ENCODE measurements at places on chromosomes 11 and 22.

- DNase-seq = no peak
Measured at GRCh38 chr22:47228767-47229166, 466.3 kb downstream of the TBC1D22A start.

DNA sequence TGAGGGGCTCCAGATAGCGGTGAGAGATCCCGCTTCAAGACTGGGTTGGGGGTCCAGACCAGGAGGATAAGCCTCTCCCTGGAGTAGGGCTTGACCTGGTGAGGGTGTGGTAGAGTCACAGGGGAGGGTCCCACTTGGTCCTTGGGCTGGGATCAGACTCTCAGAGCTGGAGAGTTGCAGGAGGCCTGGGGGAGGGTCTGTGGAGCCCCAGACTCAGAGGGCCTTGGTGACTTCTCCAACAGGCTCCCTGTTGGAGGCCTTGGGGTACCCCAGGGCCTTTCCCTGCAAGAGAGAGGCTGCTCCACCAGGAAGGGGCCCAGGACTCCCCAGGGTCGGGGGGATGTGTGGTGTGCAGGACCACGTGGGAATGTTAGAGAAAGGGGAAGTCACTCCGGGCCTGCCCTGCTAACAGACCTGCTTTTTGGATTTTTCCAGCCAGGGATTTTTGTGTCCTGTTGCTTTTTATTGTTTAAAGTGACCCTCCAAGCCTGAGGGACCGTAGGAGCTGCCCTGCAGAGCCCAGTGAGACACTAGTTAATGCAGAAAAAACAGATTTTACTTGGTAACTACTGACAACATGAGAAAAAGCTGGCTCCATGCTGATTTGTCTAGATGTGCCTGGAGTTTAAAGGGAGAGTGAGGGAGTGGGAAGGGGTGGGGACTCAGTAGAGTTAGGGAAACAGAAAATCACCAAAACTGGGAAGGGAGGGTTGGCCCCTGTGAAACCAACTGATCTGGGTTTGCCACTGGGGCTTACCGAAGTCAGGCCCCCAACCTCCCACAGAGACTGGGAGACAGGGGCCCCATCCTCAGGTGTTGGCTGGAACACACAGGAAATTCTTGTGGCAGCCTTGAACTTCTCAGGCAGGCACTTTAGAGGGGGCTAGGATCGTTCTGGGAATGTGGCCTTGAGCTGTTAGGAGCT is 801 bp upstream of the TXNRD2 start:
- DNase-seq = no peak

DNA sequence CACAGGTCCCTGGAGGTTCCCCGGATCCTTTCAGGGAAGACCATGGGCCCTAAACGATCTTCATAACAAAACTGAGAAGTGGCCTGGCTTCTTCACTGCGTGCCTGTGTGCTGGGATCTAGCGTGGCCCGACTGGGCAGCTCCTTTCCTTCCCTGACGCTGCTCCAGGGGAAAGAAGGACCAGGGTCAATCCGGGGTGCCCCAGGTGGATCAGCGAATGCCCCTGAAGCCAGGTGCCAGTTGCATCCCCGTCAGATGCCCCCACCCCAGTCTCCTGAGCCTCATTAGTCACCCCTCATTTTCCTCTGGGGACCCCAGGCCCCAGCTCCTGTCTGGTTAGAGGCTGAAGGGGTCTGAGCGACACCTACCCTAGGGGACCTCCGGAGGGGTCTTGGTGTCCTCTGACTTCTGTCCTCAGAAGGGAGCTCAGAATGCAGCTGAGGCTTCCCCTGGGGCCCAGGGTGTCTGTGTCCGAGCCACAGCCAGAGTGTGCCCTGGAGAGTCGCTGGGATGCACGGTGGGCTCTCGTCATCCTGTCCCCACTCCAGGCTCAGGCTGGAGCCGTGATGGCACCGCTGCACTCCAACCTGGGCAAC is 18.7 kb upstream of the MUC6 start:
- DNase-seq = no peak

DNA sequence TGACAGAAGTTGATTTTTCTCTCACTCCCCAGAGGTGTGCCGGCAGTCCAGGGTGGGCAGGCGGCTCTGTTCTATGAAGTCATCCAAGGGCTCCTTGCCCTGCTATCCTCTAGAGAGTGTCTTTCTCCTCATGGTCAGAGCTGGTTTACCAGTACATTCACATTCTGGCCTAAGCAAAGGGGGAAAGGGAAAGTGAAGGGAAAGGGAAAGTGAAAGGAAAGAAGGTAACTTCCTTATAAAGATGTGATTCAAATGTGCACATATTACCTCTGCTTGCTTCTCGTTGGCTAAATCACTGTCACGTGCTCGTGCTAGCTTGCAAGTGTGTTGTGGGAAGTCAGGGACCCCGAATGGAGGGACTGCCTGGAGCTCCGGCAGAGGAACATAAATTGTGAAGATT is 2.9 kb upstream of the HTATIP2 start:
- DNase-seq = no peak

DNA sequence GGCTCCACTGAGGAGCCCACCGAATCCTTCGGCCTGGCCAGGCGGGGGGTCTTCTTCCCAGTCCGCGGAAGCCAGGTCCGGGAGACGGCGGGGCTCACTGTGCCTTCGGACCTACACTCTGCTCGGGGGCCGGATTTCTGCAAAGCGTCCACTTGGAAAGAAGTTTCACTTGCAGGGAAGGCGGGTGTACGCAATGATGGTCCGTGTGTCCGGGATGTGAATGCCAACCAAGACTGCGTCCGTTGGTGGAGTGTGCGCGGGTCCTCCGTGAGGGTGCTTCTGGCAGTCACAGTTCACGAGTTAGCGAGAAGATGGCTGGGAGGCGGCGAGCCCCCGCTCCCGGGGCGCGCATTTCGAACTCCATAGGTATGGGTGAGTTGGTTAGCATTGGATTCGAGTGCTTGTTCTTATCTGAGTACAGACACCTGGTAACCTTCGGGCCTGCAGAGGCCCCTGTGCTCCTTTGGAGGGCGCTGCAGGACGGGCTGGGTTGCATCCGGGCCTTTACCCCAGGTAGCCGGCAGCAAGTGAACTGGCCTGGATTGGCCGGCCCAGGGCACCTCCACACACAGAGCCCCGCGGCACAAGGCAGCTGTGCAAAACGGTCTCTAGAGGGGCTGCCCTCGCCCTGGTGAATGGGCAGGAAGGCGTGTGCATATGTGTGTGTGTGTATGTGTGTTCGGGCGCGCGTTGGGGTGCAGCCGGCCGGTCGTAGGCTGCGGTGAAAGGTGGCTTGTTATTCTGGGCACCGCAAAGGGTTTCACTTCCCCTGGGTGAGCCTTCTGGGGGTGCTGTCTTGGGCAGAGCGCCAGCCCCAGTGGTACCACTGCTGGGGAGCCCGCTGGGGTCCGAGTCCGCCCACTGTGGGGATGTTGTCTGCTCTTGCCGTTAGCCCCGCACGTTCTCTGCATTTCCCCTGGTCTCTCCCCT is 13.3 kb upstream of the CYP2R1 start:
- DNase-seq = peak; percentile 26

DNA sequence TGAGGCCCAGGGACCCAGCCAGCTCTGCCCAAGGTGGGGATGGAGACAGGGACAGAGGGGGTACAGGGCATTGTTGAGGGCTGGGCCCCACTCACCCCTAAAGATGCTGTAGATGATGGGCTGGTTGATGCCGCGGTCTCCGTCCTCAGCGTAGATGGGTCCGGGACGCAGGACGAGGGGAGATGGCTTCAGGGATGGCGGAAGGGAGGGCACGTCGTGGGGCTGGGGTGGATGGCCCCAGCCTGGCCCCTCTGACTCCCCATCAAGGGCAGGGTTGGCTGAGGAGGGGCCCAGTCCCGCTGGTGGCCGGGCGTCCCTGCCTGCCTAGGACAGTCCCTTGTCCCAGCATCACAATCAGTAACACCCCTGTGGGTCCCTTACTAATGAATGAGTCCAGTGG is 4.5 kb upstream of the IRF7 start:
- DNase-seq = no peak

DNA sequence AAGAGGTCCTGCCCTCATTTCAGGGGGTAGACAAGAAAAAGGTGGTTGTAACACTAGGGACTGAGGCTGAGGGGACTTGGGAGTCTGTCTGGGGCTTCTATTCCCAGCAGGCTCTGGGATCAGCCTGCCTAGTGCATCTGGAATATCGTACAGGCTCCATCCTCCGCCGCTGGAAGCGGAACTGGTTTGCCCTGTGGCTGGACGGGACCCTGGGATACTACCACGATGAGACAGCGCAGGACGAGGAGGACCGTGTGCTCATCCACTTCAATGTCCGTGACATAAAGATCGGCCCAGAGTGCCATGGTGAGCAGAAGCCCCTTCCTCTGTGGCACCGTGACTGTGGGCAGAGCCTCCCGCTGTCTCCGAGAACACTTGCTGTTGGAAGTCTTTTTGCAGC is 4.0 kb downstream of the PLEKHB1 start:
- DNase-seq = no peak

DNA sequence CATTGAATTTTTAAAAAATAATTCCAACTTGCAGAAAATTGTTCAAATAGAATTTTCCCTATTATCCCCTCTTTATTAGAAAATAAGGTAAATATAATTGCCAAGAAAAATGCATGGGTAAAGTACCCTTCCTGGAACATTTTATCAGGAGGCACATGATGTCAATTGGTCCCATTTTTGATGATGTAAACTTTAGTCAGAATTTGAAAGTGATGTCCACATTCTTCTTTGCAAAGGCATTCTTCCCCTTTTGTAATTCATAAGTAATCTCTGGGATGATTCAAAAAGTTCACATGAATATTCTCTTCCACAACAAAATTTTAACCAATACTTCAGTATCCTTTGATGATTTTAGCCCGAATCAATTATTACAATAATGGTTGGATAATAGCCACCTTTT is 86.9 kb upstream of the ANO3 start:
- no peak for DNase-seq

DNA sequence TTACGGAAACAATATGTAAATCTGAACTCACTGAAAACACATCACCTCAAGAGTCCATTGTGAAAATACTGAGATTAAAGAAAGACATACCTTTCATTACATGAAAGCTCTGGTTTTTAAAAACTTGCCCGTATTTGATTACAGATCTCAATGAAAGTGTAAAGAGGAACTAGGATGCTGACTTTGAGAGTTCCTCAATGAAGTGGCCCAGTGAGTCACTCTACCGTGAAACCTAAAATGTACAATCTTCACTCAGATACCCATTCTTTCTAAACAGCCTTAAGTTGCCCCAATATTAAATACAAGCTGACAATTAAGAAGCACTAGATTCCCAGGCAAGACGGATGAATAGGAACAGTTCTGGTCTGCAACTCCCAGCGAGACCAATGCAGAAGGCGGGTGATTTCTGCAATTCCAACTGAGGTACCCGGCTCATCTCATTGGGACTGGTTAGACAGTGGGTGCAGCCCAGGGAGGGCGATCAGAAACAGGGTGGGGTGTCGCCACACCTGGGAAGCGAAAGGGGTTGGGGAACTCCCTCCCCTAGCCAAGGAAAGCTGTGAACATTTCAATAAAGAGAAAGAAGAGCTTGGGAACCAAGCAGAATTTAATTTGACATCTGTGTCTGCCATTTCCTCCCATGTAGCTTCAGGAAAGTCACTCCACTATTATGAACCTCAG is 33.8 kb upstream of the OR9G4 start:
- no peak for DNase-seq

DNA sequence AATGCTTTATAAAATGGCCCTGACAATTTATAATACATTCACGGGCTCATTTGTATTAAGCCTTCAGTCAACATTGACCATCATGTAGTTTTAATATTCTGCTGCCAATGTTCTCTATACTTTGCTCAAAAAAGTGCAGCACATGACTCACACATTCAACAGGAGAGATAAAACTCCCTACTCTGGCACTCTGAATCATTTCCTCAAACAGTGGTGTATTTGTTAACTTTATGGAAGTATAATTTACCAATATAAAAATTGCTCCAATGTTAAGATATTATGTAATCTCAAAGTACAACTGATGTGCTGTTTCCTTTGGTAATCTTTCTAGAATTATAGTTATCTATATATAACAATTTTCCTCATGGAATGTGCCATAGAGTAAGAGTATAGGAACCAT is 39.9 kb downstream of the MAML2 start:
- no peak for DNase-seq

GRCh38 chr11:34405079-34405858 is 33.5 kb upstream of the CAT start:
- DNase-seq = no peak

GRCh38 chr11:45984192-45984591 is 61.7 kb downstream of the LARGE2 start:
- no peak for DNase-seq

GRCh38 chr11:127925475-127925874 is 661.9 kb downstream of the ETS1 start:
- no peak for DNase-seq

DNA sequence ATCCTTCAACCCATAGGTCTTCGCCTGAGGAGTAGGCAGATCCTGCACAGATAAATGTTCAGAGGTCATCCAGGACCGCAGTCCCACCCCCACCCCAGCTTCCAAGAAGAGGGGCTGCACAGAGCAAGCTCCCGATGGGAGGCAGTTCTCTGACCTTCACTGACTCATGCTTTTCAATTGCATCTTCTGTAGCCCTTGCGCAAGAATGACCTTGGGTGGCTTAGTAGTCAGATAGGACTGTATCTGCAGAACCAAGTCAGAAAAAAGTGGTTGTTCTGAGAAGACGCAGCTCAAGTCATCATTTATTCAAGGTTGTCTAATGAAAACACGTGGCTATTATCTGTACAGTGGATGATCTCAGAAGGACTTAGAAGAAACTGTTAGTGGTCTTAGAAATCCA is 16.4 kb upstream of the GRAMD1B start:
- no peak for DNase-seq

DNA sequence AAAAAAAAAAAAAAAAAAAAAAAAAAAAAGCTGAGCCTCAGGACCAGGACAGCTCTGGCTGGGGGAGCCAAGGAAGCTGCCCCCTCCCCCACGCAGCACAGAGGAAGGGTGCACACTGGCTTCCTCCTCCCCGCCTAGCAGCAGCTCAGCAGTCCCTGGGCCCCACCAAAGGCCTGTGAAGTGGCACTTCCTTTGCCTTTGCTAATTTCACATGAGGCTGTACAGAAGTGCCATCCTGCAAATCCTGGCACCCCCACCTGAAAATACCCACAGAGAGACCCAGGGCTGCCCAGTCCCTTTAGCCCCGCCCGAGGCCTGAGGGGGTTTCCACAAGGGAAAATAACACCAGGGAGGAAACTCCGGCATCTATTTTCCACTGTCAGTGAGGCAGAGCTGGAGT is 3.9 kb downstream of the RHOG start:
- no peak for DNase-seq

- no peak for DNase-seq
Measured at GRCh38 chr11:14519597-14519916, 629 bp downstream of the PSMA1 start.

DNA sequence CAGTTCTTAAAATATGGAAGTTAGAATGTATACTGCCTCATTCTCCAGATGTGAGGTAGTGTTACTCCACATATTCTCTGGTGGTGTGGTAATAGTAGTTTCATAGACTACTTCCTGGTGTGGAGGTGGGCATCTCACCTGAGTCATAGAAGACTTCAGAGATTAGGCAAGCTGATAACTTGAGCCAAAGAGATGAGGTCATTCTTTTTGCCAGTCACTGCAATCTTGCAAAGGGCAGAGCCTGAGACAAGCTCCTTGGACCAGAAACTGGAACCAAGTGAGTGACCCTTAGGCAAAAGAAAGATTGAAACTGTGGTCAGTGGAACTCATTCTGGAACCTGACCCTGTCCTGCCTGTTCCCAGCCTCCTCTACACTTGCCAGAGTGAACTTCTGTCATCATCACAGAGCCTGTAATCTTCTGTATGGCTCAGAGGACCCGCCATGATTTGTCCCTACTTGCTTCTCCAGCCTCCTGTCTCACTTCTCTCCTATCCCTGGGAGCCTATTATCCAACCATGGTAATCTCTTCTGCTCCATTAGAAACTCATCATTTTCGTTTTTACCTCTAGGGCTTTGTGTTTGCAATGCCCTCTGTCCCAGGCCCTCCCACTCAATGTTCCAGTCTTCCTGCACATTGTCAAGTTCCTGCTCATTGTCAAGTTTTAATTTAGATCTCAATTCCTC is 10.6 kb upstream of the CCDC83 start:
- no peak for DNase-seq

Data from stimulated activated CD8-positive, alpha-beta memory T cell treated with anti-CD3 and anti-CD28 coated beads, Interleukin-7, amount 100 ng/mL, for 1 hour (primary cell).